ENCODE measurements at places on chromosomes 13 and 19.
A peak's percentile ranks its signal among the peaks of the same experiment; 100 is the strongest.

DNA sequence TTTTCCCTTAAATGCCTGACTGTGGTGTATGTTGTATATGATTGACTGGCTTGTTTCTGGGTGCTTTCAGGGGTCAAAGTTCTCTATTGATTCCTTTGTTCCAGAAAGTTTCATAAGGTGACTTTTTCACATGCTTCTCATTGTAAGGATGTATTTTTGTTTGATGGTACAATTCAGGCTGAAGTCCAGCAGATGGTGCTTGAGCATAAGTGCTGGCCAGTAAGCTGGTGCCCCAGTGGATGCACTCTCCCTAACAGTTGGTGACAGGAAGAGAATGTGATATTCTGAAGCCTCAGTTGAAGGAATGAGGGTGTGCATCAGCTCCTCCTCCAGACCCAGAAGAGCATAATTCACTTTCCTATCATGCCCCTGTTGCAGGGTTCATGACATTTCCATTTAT, 1941.6 kb upstream of the PRR20A start:
- DNase-seq, result no peak

DNA sequence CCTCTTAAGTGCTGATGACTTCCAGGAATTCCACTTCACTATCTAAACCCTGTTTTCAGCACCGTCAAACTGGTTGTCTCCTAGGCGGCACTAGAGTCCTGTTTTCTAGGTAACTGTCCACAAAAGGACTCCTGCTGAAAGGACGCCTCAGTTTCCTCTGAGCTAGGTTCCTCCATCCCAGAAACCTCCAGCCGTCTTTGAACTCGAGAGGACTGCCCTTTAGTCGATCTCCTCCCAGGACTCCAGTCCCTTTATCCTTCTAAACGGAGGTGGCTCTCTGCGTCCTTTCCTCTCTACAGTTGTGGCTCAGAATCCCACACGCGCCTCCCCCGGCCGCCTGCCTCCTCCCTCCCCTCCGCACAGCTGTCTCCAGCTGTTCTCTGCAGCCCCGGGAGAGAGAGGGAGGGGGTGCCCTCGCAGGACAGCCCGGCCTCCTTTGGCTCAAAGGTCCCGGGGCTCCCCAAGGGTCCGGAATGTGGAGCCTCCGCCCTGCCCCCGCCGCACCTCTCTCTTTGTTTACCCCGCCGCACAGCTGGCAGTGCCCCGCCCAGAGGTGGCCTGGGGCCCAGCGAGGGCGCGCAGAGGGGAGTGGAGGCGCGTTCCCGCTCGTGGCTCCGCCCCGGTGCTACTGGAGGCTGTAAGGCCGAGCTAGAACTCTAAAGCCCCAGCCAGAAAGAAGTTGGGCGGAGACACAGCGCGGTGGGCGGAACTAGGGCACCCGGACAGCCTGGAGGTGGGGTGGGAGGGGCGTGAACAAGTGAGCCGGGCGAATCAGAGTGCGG, 2.4 kb downstream of the LTBP4 start:
- peak; percentile 91 for DNase-seq

GRCh38 chr19:38033658-38034491, 126.9 kb downstream of the SIPA1L3 start:
- DNase-seq, result no peak

DNA sequence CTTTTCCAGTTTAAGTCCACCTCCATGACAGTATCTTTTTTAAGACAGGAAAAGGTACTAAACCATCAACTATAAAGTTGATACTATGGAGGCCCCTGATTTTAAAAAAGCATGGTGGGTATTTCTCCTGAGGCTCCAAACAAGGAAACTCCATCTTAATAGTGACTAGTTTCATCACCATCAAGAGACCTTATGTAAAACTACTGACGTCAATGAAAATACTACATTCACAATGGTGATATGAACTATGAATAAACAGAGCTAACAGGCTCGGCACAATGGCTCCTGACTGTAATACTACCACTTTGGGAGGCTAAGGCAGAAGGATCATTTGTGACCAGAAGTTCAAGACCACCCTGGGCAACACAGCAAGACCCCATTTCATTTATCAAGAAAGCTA, 162.7 kb downstream of the KLF12 start:
- DNase-seq, result no peak

DNA sequence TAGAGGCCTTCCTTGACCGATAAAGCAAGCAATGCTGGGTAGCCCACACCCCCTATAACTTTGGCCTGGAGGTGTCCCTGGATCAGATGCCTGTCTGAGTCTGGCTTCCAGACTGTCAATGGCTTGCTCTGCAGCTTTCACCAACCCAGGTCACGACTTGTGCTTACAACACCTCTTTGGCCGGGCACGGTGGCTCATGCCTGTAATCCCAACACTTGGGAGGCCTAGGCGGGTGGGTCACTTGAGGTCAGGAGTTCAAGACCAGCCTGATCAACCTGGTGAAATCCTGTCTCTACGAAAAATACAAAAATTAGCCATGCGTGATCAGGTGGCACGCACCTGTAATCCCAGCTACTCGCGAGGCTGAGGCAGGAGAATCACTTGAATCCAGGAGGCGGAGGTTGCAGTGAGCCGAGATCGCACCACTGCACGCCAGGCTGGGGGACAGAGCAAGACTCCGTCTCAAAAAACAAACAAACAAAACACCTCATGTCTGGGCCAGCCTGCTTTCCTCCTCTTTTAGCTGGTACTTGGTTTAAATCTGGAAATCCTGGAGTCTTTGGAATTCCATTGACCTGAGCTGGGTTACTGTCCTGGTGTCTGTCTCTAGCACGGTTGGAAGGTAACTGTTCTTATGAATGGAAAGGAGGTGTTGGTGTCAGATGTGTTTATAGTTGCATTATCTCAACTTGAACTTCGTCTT, 10.3 kb upstream of the GARRE1 start:
- DNase-seq, result no peak

DNA sequence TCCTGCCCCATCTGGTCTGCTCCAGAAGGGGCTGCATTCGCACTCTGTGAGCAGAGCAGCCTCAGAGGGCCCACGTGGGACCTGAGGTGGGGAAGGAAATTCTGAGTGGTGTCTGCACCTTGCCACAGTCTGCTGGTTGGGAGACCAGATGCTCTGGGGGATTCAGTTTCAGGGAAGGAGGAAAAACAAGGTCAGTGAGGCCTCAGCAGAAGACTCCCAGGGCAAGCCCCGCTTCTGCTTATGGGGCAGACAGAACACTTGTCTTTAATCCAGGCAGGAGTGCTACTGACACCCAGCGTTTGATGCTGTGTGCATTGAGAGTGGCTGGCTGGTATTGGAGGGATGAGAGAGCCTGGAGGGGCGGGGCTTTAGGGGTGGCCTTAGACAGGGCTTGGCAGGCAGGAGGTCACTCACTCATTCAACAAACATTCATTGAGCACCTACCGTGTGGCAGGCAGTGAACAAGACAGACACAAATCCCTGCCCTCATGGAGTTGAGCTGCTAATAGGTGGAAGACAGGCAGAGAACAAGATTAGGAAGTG, 4.9 kb upstream of the CLEC17A start:
- no peak for DNase-seq

DNA sequence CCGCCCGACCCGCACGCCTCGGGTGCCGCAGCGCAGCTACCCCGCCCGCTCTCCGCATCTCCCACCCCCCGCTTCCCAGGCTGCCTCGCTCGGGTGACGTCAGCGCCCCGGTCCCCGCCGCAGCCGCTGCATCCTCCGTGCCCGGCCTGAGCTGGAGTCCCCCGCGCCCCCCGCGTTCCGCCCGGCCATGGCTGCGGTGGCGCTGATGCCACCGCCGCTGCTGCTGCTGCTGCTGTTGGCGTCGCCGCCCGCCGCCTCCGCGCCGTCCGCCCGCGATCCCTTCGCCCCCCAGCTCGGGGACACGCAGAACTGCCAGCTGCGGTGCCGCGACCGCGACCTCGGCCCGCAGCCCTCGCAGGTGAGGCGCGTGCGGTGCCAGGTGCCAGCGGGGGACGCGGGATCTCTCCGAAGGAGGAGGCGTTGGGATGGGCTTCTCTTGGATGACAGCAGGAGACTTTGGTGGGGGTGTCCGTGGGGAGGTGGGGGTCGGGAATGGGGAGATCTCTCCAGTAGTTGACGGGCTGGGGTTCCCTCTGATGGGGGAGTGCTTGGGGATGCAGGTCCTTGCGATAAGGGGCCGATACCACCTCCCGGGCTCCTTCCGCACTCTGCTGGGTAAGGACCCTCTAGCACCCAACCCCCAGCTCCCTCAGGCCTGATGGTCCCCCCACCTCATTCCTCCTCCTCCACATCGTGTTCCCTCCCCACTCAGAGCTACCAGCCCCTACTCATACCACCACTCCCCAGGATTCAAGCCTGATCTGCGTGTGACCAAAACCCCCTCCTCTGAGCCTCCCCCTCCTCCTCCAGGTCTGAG, at the start of gene TMEM59L:
Gene TMEM59L, plus strand, starts transcription at position 99 of the 817 bp plus-strand sequence. Its CDS starts 89 bp downstream, at position 188.
- DNase-seq, result no peak

- peak; percentile 67 for DNase-seq
Observed at GRCh38 chr19:27974082-27974513, 1238.9 kb downstream of the UQCRFS1 start.

DNA sequence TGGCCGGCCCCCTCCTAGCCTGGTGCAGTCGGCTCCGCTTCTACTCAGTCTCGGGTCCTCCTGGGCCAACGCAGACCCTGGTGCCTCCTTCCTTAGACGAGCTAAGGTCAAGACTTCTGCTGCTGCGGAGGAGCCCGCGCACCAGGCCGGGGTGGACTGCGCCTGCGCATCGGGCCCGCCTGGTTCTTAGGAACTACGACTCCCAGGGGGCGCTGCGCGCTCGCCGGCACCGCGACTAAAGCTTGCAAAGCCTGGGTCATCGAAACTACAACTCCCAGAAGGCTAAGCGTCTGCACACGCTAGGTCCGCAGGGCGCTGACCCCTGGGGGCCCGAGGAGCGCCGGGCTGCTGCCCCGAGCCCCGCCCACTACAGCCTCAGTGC, at the start of gene ZNF835:
Gene ZNF835, minus strand, starts transcription at position 145 of the 382 bp plus-strand sequence. CDS start 6,559 bp downstream, outside the sequence.
- peak; percentile 47 for DNase-seq

DNA sequence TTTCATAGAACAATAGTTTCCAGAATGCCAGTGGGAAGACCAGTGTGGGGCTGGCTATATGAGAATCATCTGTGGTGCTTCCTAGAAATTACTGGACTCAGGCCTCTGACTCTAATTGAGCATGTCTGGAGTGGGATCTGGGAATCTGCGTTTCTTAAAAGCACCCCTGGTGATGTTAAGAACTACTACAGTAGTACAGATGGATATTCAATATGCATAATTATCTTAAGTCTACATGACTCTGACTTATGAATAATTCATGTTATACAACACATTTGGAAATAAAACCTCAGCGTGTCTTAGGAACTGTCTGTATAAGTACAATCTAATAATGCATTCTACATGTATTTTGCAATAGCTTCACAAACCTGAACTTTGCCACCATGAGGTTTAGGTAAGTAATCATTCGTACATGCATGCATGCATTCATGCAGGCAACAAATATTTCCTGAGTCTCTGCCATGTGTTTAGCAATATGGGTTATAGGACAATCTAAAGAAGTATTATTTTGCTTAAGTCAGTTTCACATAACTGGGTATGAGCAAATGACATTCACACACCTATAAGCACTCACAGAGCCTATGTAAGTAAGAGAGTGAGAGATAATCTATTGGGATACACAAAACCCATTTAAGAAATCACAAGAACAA, 62.0 kb downstream of the EPSTI1 start:
- no peak for DNase-seq

DNA sequence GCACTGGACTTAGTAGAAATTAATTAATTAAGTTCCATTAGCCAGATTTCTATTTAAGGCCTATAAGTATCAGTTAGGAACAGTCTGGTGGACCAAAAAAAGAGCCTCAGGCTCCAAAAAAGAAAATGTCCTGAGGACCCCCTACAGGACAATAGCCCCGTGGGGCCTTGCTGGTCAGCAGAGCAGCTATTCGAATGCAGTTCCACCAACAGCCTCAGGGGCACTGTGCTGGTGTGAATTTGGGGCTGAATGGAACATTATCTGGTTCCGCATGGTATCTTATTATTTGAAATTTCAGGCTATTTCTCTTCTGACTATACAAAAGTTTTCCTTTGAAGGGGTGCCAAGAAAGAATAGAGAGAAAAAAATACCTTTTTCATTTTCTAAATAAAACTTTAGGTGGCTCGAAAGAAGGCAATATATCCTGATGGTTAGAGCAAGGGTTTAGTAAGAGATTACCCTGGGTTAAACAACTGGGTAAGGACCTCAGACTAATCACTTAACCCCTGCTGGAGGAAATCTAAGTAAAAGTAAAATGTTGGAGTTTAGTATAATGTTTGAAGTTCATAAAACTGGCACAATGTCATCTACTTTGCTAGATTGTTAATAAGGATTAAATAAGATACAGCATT, 147.2 kb downstream of the MIPEP start:
- DNase-seq, result no peak
